ENCODE measurements at places on chromosomes 11 and 22. TPM values are rescaled to one million over a fixed set of nuclear protein-coding genes. Genes with fewer than 3 reads are reported as not detected.

DNA sequence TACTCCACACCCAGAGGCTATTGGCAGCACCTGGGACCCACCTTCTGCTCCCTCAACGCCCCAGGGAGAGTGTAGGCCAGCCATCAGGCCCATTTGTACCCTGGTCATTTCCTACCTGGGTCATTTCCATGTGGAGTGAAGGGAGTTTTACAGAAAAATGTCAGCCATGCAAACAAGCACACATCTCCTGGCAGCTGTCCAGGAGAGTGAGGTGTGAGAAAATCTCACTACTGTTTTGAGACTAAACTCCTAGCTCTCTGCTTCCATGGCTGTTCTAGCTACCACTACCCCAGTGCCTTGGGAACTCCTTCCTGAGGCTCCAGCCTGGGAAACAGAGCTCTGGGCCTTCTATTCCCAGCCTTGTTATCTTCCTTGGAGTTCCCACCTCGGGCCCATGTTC, 2.8 kb upstream of the TMPRSS13 start:
- no peak overlapping the region for H3K27ac ChIP-seq
- no peaks in the 10 kb centered on the region for H3K27me3 ChIP-seq
- no peaks in the 10 kb centered on the region for H3K36me3 ChIP-seq
- no peaks in the 10 kb centered on the region for H3K4me1 ChIP-seq

The TMPRSS4 gene
- total RNA-seq, result not detected

The UBQLN3 gene
- total RNA-seq, result not detected

- H3K27ac ChIP-seq, result no peak overlapping the region
- H3K36me3 ChIP-seq, result no peaks in the 10 kb centered on the region
- H3K27me3 ChIP-seq, result no peaks in the 10 kb centered on the region
- H3K4me1 ChIP-seq, result no peaks in the 10 kb centered on the region
These were observed 22.4 kb upstream of the CRTAM start for GRCh38 chr11:122815900-122816299.

DNA sequence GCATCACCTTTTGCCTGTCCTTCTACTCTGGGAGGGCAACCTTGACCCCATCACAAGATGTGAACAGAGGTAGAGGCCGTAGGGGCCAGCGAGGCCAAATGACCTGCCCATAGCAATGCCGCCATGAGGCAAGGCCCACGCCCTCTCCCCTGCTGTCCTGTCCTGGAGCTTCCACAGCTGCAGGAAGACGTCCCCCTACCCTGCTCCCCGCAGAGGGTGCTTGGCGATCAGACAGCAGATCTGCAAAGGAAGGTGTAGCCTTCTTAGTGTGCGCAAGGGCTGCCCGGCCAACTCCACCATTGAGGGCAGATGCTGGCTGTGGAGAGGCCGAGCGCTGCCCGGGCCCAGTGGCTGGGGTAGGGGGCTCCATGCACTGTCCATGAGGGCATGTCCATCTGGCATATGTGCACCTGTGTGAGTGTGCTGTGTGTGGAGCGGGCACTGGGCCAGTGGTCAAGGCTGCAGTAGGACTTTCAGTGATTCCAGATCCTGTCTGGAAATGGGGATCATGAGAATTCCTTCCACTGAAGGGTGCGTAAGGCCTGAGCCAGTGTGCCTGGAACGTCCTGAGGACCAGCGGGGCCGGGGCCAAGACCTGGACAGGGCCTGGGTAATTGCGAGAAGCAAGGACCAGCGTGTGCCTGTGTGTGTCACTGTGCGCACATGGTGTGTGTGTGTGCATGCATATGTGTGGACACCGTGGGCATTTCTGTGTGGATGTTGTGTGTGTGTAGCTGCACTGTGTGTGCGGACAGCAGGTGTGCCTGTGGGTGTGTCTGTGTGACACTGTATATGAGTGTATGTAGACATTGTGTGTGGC, 11.0 kb downstream of the TRPM5 start:
- H3K27ac ChIP-seq, result no peak overlapping the region
- H3K36me3 ChIP-seq, result no peaks in the 10 kb centered on the region
- DNase-seq, result no peak
- H3K4me1 ChIP-seq, result no peaks in the 10 kb centered on the region
- peaks cover 19% of the 10 kb centered on the region for H3K27me3 ChIP-seq
- no peak overlapping the region for H3K4me3 ChIP-seq

DNA sequence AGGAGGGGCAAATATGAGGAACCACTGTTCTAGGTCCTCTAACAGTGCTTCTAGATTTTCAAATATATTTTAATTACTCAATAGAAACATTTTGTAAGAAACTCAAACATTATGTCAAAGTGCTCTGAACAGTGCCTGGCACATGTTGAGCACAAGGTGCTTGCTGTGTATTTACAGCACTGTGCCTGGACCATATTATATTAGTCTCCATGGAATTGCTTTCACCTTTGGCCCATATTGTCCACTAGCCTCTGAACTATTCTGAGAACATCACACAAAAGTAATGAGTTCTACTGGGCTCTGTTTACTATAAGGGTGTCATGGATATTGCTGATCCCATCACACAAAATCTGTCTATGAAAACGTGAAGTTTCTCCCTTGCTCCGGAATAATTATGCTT, 76.7 kb downstream of the PPFIBP2 start:
- H3K4me3 ChIP-seq, result no peak overlapping the region
- H3K27ac ChIP-seq, result no peak overlapping the region
- H3K4me1 ChIP-seq, result no peaks in the 10 kb centered on the region
- no peaks in the 10 kb centered on the region for H3K36me3 ChIP-seq
- no peaks in the 10 kb centered on the region for H3K27me3 ChIP-seq
- DNase-seq, result no peak

- no peak for DNase-seq
- no peak overlapping the region for H3K4me3 ChIP-seq
These were observed 32.6 kb upstream of the TOLLIP start for GRCh38 chr11:1341928-1342524.

DNA sequence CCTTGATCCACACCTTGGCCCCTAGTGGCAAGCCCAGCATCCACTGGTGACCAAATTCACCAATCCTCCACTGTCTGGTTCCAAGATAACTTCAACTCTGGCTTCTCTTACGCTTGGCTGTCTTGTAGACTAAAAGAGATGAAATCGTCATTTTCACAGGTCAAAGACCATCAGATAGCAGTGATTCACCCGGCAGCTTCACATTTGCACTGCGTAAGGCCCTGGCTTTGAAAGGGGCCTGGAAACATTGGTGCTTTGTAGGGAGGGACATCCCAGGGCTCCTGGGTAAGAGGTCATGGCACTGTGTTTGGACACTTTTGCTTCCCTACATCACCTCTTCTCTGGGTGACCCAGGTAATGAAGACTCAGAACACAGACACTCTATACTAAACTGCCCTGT, 30.1 kb upstream of the FADD start:
- H3K27ac ChIP-seq, result no peak overlapping the region
- no peak overlapping the region for H3K4me3 ChIP-seq

The RAB6A gene
- total RNA-seq, result 40.2 TPM

DNA sequence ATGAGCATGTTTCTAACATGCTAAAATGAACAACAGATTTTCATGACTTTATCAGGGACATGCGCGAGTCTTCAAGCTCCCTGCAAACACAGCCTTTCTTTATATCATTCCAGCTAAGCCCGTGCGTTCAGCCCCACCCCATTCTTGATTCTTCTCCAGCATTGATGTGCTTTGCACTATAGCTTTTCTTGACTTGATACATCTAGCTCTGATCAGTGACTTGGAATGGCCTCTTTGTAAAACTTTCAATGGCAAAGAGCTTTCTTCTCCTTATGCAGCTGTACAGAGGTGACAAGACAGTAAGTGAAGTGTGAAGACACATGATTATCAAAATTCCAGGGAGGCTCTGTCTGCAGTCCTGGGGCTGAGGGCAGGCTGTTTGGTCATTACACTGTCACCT, 561.0 kb downstream of the OPCML start:
- H3K27ac ChIP-seq, result no peak overlapping the region
- DNase-seq, result no peak
- no peaks in the 10 kb centered on the region for H3K27me3 ChIP-seq
- H3K36me3 ChIP-seq, result no peaks in the 10 kb centered on the region
- H3K4me1 ChIP-seq, result no peaks in the 10 kb centered on the region
- H3K4me3 ChIP-seq, result no peak overlapping the region

GRCh38 chr22:36323855-36324331, 63.9 kb downstream of the MYH9 start:
- H3K27ac ChIP-seq, result peak overlapping the region; percentile 85
- H3K36me3 ChIP-seq, result peaks cover 100% of the 10 kb centered on the region
- H3K4me3 ChIP-seq, result no peak overlapping the region
- H3K4me1 ChIP-seq, result peaks cover 61% of the 10 kb centered on the region

- no peak overlapping the region for H3K4me3 ChIP-seq
- H3K4me1 ChIP-seq, result no peaks in the 10 kb centered on the region
- no peak overlapping the region for H3K27ac ChIP-seq
- H3K36me3 ChIP-seq, result no peaks in the 10 kb centered on the region
- DNase-seq, result no peak
These were observed 814.8 kb downstream of the BRD1 start for GRCh38 chr22:49012712-49013395.

DNA sequence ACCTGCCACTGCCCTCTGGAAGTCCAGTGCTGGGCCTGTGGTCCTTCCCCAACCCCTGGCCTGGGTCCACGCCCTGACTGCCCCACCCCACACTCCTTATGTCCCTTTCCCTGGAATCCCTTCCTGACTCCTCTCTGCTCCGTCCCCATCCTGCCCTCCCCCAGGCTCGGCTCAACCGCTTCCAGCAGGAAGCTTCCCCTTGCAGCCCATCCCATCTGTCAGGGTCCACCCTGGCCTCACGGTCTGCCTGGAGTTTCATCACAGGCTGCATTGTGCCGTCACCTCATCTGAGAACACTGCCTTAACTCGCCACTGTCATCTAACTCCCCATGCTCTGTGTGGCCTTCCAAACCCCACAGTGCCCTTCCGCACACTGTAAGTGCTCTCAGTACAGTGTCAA, 64.3 kb downstream of the NAT10 start:
- H3K27ac ChIP-seq, result no peak overlapping the region
- H3K4me1 ChIP-seq, result peaks cover 4% of the 10 kb centered on the region
- no peak for DNase-seq
- no peaks in the 10 kb centered on the region for H3K27me3 ChIP-seq

DNA sequence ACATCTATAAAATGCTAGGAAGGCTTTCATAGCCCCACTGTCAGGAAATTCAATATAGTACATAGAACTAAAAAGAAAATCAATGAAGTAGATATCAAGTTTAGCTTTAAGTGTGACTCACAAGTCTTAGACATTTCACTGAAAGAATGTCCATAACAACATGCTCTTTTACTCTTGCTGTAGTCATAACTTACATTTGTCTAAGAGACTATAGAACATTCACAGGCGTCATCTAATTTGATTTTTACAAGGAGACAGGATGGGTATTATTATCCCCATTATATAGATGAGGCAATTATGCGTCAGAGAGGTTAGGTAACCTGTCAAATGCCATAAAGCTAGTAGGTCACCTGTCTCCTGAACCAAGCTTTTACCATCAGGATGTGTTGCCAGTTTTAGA, 36.9 kb downstream of the BDNF start:
- no peaks in the 10 kb centered on the region for H3K27me3 ChIP-seq
- H3K4me3 ChIP-seq, result no peak overlapping the region
- H3K4me1 ChIP-seq, result no peaks in the 10 kb centered on the region
- H3K36me3 ChIP-seq, result peaks cover 9% of the 10 kb centered on the region
- DNase-seq, result no peak

GRCh38 chr11:120810251-120810650, 213.7 kb upstream of the TBCEL start:
- H3K27ac ChIP-seq, result no peak overlapping the region
- peaks cover 10% of the 10 kb centered on the region for H3K4me1 ChIP-seq
- H3K36me3 ChIP-seq, result no peaks in the 10 kb centered on the region

The TMPRSS5 gene
- 0.11 TPM for total RNA-seq

DNA sequence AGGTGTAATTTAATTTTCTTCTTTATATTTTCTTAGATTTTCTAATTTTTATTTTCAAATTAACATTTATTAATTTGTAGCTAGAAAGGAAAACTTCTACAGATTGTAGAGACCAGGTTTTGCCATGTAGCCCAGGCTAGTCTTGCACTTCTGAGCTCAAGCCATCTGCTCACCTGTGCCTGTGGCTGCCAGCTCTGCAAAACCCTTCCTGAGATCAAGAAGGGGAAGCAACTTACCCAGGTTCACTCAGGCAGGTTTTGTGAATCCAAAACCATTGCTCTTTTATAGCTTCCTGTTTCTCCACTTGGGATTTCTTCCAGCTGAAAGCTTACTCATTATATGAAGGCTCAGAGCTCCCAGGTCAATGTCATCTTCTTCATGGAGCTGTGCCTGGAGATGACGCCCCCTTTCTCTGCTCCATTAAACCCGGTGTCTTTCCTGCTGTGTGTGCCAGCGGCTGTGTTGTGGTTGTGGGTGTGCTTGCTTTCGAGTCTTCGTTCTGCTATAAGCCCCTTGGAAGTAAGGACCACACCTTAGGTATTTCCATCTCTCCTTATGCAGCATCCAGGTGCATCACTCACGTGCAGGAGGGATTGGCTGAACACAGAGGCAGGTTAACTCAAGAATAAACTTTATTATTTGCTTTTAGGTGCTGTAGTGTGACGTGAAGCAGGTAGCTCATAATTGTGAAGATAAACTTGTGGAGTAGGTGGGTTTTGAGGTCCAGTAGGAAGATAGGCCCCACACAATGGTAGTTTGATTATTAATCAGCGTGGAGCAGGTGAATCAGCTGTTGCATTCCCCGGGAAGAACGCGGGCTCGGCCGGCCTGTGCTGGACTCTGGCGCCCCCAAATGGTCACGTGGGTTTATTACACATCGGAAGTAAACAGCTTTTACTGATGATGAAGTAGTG, 42.2 kb upstream of the INCENP start:
- H3K27ac ChIP-seq, result no peak overlapping the region
- H3K4me1 ChIP-seq, result no peaks in the 10 kb centered on the region
- peak; percentile 78 for DNase-seq
- no peak overlapping the region for H3K4me3 ChIP-seq
- H3K36me3 ChIP-seq, result no peaks in the 10 kb centered on the region
- no peaks in the 10 kb centered on the region for H3K27me3 ChIP-seq
